ENCODE measurements at places on chromosomes 2 and 18.

DNA sequence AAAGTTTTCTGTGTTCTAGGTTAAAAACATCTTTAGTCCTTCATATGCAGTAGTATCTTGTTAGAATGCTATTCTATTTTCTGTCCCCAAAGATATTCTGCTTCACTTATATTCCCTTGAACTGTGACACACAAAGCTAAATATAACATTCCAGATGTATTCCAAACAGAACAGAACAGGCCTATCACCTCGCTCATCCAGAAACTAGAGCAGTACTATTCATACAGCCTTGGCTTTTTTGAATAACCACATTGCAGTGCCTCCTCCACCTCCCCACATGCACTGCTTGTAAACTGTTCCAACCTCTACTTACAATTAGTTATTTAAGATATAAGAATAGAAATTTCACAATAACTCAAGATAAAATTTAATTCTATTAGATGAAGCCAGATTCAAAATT is 196.8 kb downstream of the EXOC6B start:
- DNase-seq = no peak

- DNase-seq = no peak
Observed at GRCh38 chr2:18200771-18201170, 322.3 kb downstream of the KCNS3 start.

DNA sequence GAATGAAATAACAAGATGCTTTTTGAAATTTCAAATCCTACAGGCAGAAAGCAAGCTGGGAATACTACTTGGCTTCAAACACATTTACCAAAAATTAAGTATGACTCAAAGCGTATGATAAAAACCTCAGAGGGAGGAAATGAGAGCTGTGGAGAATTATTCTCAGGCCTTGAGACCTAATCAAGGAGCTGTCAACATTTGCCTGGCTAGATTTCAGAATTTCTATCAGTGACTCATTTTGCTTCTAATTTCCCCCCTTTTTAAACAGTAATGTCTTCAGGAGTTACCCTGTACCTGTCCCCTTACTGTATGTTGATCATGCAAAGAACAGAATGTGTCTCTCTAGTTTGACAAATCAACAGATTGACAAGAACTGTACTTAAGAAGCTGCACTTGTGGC is 1324.5 kb upstream of the DDX18 start:
- no peak for DNase-seq

DNA sequence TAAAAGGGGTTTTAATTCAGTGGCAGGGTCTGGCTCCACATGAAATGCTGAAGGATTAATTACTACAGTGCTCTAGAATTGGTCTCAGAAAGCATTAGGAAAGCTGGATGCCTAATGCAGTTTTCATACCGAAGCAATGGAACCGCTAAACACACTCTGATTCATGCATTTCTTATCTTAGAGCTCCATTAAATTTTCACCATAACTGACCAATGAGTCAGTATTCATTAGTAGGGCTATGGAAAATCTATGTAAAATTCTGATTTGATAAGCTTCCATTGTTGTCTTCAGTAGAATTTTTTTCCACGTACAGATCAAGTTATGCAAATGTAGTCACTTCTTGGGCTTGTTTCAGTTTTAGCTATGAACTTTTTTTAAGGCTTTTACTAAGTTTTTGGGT is 359.9 kb downstream of the ARHGAP15 start:
- DNase-seq = no peak

DNA sequence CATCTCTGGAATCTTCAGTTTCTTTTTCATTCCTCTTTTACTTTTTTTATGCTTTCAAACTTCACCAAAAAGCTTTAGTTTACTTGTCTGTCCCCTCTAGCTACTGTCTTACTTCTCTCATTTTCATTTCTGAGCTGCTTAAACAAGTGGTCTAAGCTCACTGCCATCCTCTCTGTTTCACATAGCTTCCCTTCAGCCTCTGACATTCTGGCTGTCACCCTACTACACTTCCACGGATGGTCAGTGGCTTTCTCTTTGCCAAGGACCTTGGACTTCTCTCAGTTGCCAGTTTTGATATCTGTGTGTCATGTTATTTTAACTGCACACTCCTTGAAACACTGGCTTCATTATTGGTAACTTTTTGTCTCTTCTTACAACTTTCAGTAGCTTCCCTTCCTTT is 176.1 kb downstream of the IKZF2 start:
- DNase-seq = no peak

DNA sequence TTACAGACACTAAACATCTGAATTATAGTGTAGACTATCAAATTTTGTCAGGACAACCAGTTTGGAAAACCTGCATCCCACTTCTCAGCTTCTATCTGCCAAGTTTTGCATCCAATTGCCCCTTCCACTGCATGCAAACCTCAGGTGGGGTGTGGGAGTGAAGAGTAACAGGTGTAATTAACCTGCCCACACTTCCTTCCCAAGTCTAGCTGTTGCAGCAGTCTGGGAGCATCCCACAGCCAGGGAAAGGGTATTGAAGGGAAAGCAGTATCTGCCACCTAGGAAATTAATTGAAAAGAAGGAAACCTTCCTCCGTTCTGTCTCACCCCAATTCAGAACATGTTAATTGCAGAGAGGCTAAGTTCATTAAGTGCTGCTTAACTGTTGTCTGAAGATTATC is 189.9 kb downstream of the NCKAP5 start:
- DNase-seq = no peak

- no peak for DNase-seq
Observed at GRCh38 chr2:218852911-218853667, 6.5 kb upstream of the WNT6 start.

GRCh38 chr18:79400091-79400590 is 4.4 kb downstream of the NFATC1 start:
- no peak for DNase-seq

Measured in cortex of kidney (tissue), 1 donor.